ENCODE measurements at places on chromosomes 16 and 17.

- DNase-seq: no peak
Observed at GRCh38 chr16:88007321-88007731, 56.1 kb downstream of the BANP start.

- no peak for DNase-seq
Observed at GRCh38 chr17:54982399-54982798, 13.8 kb downstream of the STXBP4 start.

DNA sequence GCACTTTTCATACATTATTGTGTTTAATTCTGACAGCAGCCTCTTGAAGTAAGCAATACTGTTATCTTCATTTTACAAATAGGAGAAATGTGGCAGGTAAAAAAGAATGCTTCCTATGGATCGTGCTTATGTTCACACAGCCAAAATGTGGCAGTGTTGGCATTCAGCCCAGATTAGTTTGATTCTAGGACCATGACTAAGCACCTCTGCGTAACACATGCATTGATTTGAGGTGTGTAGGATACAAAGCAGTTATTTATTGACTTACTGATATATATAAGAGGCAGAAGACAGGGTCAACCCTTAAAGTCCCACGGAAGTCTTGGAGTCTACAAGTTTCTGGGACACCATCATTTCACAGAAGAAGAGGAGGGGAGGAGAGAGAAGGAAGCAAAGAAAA lies 1144.4 kb upstream of the GOT2 start:
- DNase-seq: no peak

DNA sequence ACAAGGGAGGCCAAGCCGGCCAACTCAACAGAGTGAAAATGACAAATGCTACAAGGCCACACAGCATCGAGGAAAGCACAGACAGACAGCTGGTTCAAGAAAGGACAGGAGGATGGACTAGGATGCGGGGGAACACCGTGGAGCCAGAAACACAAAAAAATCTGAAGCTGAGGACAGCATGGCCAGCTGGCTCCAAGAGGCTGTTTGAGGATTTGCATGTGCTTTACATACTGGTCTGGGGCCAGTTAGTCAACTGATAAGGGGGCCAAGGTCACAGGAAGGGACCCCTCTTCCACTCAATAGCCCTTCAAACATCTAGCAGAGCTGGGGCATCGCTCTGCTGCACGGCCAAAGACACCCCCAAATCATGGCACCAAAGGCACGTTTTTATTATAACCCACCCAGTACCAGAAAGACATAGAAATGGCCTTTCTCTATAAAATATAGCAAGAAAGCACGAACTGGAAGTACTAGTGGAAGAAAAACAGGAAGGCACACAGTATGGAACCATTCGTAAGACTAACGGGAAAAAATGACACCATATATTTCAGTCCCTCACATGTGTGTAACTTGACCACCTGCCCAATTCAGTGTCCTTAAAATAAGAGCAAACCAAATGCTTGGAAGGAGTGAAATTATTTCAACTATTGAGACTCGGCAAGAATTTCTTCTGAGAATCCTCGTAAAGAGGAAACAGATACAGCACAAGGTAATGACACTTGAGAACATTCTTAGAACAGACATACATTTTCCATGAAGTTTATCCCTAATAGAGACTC lies 7.8 kb upstream of the SRL start:
- no peak for DNase-seq

GRCh38 chr16:10999300-10999699 lies 54.9 kb downstream of the CLEC16A start:
- no peak for DNase-seq

DNA sequence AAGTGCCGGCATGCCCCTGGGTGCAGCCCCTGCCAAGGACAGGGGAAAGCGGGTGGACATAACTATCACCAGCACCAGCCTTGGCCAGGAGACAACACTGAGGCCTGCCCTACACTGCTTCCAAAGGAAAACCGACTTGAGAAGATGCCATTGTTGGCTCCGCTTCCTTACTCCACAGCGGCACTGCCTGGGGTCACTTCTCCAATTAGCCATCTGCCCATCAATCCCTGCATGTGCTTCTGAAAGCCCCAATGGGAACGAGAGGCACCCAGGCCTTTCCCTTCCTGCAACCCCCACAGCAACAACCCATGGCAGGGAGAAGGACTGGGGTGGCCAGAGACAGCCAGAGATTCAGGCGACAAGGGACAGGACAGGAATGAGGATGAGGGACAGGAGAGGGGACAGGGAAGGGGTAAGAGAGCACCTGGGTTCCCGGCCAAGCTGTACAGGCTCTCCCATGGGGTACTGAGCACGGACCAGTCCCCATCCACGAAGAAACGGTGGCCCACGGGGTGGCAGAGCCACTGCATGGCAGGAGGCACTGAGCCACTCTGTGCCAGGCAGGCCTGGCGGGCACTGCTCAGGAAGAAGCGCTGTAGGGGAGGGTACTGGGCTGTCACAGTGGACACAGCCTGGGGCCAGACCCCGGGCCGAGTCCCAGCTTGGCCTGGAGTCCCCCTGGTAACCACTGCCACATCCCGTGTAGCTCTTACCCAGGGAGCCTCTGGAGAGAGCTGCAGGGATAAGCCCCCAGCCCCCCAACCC lies 21.2 kb downstream of the SREBF1 start:
- no peak for DNase-seq

DNA sequence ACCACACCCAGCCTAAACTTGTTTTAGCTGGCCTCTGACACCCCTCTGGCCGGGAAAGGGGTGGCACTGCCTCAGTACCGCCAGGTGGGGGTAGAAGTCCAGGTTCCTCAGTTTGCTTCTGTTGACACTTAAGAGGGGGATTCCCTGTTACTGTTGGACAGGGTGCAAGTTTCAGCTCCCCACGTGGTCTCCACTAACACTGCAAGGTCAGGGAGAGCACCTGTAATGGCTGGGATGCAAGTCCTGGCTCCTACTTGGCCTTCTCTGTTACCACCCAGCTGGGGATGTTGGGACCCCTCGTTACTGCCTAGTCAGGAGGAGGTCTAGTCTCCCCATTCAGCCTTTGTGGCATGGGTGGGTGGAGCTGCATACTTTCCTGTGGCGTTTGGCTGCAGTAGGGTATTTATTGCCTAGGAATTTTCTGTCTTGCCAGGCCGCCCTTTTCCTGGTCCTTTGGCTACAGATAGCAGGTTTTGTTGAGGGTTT lies 10.6 kb upstream of the MFAP4 start:
- no peak for DNase-seq

- DNase-seq: no peak
Observed at GRCh38 chr17:4329838-4330237, 36.6 kb downstream of the UBE2G1 start.

All from activated T-cell treated with anti-CD3 and anti-CD28 coated beads, Interleukin-2, amount 50 U/mL, for 24 hours (primary cell).